ENCODE measurements at places on chromosomes 16 and 17. TPM values are rescaled to one million over a fixed set of nuclear protein-coding genes. Genes with fewer than 3 reads are reported as not detected.

GRCh38 chr16:65817066-65817465 lies 549.4 kb upstream of the CDH5 start:
- no peak for DNase-seq

DNA sequence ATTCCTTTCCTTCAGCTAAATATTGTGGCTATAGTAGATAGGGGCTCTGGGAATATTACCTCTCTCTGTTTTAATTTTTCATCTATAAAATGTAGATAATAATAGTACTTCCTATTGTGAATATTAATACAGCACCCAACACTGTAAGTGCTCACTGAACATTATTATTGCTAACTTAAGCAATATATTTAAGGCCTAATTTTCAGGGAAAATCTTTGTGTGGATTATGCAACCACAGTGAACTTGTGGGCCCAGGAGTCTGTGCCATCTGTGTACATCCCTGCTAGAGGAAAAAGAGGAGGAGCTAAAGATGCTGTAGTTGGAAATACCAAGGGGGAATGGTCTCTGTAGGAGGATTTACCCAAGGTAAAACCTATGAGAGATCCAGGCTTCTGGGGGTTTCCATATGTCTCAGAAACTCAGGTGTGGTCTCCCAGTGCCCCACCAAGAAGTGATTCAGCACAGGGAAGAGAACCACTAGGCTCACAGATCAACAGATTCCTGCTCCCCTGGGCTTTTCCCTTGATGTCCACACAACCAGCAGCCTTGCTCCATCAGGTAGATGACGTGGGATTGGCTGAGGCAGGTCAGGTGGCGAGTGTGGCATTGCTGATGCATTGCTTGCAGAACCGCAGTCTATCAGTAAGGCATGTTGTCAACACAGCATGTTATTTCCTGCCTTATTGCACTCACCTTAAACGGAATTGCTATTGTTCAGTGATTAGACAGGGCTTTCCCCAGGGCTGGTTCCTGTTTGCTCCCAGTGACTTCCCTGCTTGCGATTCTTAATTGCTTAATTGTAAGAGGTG lies 1.6 kb upstream of the N4BP1 start:
- DNase-seq, result no peak

DNA sequence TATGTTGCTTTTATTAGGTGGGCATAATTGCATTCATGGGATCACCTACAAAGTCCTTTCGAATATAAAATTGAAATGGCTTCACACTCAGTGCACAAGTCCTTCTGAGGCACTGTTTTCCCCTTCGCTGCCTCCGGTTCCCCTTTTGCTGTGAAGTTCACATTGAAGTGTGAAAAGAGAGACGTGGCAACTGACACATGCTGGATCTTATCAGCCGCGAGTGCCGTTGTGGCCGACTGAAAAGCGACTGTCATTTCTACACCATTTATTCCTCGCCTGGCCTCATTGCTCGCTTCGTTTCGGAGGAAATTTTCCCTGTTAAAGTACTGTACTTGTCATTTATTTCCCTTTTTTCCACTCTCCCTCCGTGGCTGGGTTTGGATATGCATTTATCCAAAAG lies 423.5 kb downstream of the MAF start:
- no peak for DNase-seq

The HP gene
- not detected for total RNA-seq

The GJC1 gene
- total RNA-seq, result 39.7 TPM

All from endothelial cell of umbilical vein (primary cell).